ENCODE measurements at places on chromosomes 4 and X. TPM values are rescaled to one million over a fixed set of nuclear protein-coding genes. Genes with fewer than 3 reads are reported as not detected.

DNA sequence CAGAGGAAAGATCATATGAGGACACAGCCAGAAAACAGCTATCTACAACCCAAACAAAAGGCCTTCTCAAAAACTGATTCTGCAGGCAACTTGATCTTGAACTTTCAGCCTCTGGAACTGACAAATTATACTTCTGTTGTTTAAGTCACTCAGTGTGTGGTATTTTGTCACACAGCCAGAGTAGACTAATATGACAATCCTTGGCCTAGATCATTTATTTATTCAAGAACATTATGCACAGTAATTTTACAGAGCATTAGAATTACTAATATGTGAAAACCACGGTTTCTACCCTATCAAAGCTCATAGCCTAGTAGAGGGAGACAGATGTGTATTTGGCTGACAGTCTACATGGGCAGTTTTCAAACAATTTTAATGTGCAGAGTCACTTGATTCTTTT is 167.8 kb upstream of the PCDH18 start:
- no peaks in the 10 kb centered on the region for H3K36me3 ChIP-seq
- H3K4me3 ChIP-seq, result no peak overlapping the region
- H3K27me3 ChIP-seq, result no peaks in the 10 kb centered on the region
- DNase-seq, result no peak
- no peak overlapping the region for H3K27ac ChIP-seq

GRCh38 chr4:77994194-77994721 is 62.9 kb upstream of the FRAS1 start:
- no peak overlapping the region for H3K4me3 ChIP-seq
- no peak overlapping the region for H3K27ac ChIP-seq
- DNase-seq, result peak; percentile 57

- no peaks in the 10 kb centered on the region for H3K27me3 ChIP-seq
- no peak overlapping the region for H3K4me3 ChIP-seq
- no peak overlapping the region for H3K27ac ChIP-seq
- H3K4me1 ChIP-seq, result no peaks in the 10 kb centered on the region
- no peak for DNase-seq
Observed at GRCh38 chr4:64715741-64716140, 306.5 kb upstream of the TECRL start.

DNA sequence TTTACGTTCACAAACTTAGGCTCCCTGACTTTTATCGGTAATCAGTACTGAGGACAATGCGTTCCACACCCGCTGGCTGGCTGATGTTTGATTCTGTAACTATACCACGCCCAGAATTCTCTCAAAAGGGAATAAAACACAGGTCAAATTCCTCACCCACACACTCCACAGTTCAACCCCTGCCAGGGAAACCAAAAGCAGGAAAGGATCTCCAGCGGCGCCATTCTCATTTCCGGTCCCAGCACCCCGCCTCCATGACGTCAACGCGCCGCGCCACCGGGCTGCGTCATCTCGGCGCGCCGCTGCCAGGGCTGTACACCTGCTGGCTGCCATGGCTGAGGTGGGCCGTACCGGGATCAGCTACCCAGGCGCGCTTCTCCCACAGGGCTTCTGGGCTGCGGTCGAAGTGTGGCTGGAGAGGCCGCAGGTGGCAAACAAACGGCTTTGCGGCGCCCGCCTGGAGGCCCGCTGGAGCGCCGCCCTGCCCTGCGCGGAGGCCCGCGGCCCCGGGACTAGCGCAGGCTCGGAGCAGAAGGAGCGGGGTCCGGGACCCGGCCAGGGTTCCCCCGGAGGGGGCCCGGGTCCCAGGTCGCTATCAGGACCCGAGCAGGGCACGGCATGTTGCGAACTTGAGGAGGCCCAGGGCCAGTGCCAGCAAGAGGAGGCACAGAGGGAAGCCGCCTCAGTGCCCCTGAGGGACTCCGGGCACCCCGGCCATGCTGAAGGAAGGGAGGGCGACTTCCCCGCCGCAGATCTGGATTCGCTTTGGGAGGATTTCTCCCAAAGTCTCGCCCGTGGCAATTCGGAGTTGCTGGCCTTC is at the start of the genes ACOX3 and TRMT44:
Gene ACOX3, minus strand, starts transcription at position 232 of the 820 bp plus-strand sequence. CDS start 24,202 bp downstream, outside the sequence.
Gene TRMT44, plus strand, starts transcription at position 286 of the 820 bp plus-strand sequence. Its CDS starts 46 bp downstream, at position 332.
- peak; percentile 91 for DNase-seq
- peaks cover 30% of the 10 kb centered on the region for H3K4me1 ChIP-seq
- peak within 1 kb of the TSS; percentile 87 for H3K27ac ChIP-seq

DNA sequence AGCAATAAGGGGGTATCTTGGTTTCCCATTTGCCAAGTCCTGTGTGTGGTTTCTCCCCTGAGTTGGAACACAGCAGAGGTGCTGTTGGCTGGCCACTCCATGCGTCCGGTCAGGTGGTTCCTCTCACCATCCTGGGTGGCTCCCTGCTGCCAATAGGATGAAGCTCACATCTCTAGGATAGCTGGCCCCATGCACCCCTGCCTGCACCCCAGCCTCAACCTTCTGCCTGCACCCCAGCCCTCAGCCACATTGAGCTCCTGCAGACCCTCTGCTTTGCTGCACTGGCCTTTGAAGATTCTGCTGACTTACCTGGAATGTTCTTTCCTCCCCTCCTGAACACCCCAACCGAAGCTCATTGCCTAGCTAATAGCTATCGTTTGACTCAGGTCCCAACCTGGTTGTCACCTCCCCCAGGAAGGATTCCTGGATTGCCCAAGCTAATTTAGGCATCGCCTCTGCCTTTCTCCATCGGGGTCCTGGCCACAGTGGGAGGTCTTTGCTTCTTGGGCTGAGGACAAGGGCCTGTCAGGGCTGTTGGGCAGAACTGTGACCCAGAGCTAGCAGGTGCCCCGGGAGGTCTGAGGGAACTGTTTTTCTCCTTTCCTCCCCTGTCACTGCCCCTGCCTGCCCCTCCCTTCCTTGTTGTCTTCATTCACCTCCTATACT is 36.6 kb upstream of the GRPEL1 start:
- H3K4me1 ChIP-seq, result peaks cover 23% of the 10 kb centered on the region
- peak overlapping the region; percentile 93 for H3K27ac ChIP-seq
- no peaks in the 10 kb centered on the region for H3K36me3 ChIP-seq
- no peaks in the 10 kb centered on the region for H3K27me3 ChIP-seq
- DNase-seq, result no peak

DNA sequence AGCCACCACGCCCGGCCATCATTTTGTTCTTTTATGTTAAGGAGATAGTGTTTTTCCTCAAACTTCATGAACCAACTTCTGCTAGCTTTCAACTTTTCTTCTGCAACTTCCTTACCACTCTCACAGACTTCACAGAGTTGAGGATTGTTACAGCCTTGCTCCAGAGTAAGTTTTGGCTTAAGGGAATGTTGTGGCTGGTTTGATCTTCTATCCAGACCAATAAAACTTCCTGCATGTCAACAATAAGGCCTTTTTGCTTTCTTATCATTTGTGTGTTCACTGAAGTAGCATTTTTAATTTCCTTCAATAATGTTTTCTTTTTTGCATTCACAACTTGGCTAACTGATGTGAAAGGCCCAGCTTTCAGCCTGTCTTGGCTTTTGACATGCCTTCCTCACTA is 12.7 kb upstream of the TET2 start:
- no peak overlapping the region for H3K4me3 ChIP-seq
- H3K4me1 ChIP-seq, result no peaks in the 10 kb centered on the region
- DNase-seq, result no peak

GRCh38 chr4:147724468-147725201 is 7.3 kb upstream of the ARHGAP10 start:
- H3K27ac ChIP-seq, result no peak overlapping the region
- no peaks in the 10 kb centered on the region for H3K36me3 ChIP-seq
- H3K27me3 ChIP-seq, result peaks cover 3% of the 10 kb centered on the region
- H3K4me1 ChIP-seq, result peaks cover 17% of the 10 kb centered on the region

GRCh38 chrX:54675762-54676161 is 122.3 kb downstream of the ITIH6 start:
- no peak overlapping the region for H3K4me3 ChIP-seq
- no peaks in the 10 kb centered on the region for H3K4me1 ChIP-seq
- no peaks in the 10 kb centered on the region for H3K27me3 ChIP-seq
- H3K27ac ChIP-seq, result no peak overlapping the region

- no peaks in the 10 kb centered on the region for H3K27me3 ChIP-seq
- DNase-seq, result no peak
- peaks cover 9% of the 10 kb centered on the region for H3K4me1 ChIP-seq
- peak overlapping the region; percentile 40 for H3K27ac ChIP-seq
- no peak overlapping the region for H3K4me3 ChIP-seq
Observed at GRCh38 chr4:37522996-37523395, 163.2 kb downstream of the RELL1 start.

GRCh38 chr4:93263166-93263565 is 565.4 kb upstream of the ATOH1 start:
- no peaks in the 10 kb centered on the region for H3K36me3 ChIP-seq
- H3K4me3 ChIP-seq, result no peak overlapping the region
- DNase-seq, result no peak
- no peaks in the 10 kb centered on the region for H3K4me1 ChIP-seq
- H3K27me3 ChIP-seq, result no peaks in the 10 kb centered on the region

GRCh38 chr4:81874661-81875515 is 403.2 kb upstream of the RASGEF1B start:
- H3K4me3 ChIP-seq, result no peak overlapping the region
- H3K27ac ChIP-seq, result no peak overlapping the region
- peaks cover 10% of the 10 kb centered on the region for H3K4me1 ChIP-seq
- H3K27me3 ChIP-seq, result no peaks in the 10 kb centered on the region

DNA sequence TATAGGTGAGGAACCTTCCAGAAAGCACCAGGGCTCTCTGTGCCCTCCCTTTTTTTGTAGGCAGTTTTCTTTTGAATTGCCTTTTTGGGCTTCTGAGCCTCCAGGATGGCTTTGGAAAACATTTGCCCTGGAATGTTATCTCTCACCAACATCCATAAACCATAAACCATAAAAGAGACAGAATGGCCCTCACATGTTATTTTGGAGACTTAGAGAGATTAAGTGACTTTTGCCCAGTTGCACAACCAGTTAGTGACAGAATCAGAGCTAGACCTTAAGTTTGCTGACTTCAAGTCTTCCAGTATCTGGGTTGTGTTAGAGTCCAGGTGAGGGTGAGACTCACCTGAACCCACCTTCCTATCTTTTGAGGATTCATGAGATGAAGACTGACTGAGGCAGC is 153.0 kb upstream of the STX18 start:
- peaks cover 55% of the 10 kb centered on the region for H3K4me1 ChIP-seq
- H3K36me3 ChIP-seq, result no peaks in the 10 kb centered on the region
- peak; percentile 88 for DNase-seq
- no peak overlapping the region for H3K4me3 ChIP-seq

GRCh38 chr4:94256828-94257227 is 49.2 kb downstream of the SMARCAD1 start:
- DNase-seq, result no peak
- no peaks in the 10 kb centered on the region for H3K4me1 ChIP-seq
- H3K4me3 ChIP-seq, result no peak overlapping the region
- peaks cover 26% of the 10 kb centered on the region for H3K36me3 ChIP-seq
- H3K27me3 ChIP-seq, result no peaks in the 10 kb centered on the region

DNA sequence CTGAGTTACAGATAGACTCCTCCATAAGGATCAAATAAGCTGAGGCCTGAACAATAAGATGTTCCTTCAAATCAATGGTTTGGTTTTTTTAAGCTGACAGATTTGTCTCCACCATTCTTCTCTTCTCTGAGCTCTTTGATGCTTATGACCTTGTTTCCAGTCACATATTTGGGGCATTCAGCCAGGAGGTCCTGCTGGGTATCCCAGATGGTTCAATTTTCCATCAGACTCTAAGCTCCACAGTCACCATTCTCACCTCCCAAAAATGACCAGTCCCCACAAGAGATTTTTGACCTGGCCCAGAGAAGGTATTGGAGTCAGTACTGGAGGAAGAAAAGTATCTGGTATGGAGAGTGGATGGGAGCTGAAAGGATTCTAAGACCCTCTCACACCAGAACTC is 74.6 kb upstream of the FRMPD3 start:
- H3K27ac ChIP-seq, result no peak overlapping the region
- DNase-seq, result no peak
- no peaks in the 10 kb centered on the region for H3K4me1 ChIP-seq
- no peak overlapping the region for H3K4me3 ChIP-seq

GRCh38 chr4:104818579-104818978 is 323.9 kb upstream of the CXXC4 start:
- no peak overlapping the region for H3K27ac ChIP-seq
- DNase-seq, result no peak
- no peaks in the 10 kb centered on the region for H3K4me1 ChIP-seq
- no peaks in the 10 kb centered on the region for H3K36me3 ChIP-seq

DNA sequence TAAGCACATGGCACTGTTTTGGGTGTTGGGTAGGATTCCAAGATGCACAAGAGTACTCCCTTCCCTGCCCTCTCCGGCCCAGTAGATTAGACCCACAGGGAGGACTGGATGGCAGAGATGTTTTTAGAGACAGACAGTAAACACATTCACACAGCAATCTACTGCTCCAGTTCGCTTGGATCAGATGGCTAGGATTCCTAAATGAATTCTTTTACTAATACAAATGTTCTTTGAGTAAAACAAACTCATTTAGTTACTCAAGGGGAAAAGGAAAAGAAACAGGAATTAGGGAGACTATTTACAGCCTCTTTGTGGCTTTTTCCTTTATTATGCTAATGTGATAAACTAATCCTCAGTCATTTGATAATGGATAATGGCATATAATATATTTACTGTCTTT is 5.9 kb downstream of the SNX25 start:
- H3K27ac ChIP-seq, result no peak overlapping the region
- no peaks in the 10 kb centered on the region for H3K4me1 ChIP-seq
- DNase-seq, result no peak
- no peaks in the 10 kb centered on the region for H3K27me3 ChIP-seq
- no peak overlapping the region for H3K4me3 ChIP-seq
- H3K36me3 ChIP-seq, result no peaks in the 10 kb centered on the region

DNA sequence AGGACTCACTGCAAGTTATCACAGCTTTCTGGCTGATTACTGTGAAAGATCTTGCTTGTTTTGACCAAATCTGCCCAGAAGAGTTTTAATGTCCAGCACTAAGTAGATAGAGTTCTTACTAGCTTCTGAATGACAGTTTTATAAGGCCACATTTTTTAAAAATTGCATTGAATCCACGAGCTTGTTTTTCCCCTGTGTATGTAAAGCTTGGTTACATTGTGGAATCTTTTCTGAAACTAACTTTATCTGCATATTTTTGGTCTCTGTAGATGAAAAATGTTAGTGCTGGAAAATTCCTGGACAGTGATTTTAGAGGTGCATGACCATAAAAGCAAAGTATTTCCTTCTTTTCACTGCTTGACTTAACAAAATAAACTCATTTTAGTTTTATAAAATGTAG is 650.3 kb upstream of the FAM241A start:
- H3K4me1 ChIP-seq, result no peaks in the 10 kb centered on the region
- no peak for DNase-seq
- H3K27me3 ChIP-seq, result no peaks in the 10 kb centered on the region

- no peak for DNase-seq
- H3K4me3 ChIP-seq, result no peak overlapping the region
- no peaks in the 10 kb centered on the region for H3K4me1 ChIP-seq
- no peaks in the 10 kb centered on the region for H3K36me3 ChIP-seq
Observed at GRCh38 chr4:36304138-36304681, 22.8 kb downstream of the DTHD1 start.

NHSL2 gene
- 3.3 TPM for polyA plus RNA-seq

BEX5 gene
- 10.4 TPM for polyA plus RNA-seq

ACE2 gene
- 428 TPM for polyA plus RNA-seq

SUPT20HL2 gene
- 0.04 TPM for polyA plus RNA-seq

CCSER1 gene
- 9.5 TPM for polyA plus RNA-seq

MAGEB10 gene
- not detected for polyA plus RNA-seq

IBSP gene
- polyA plus RNA-seq, result 0.03 TPM
